RWPE2 (cell line): ENCODE measurements at places on chromosomes 13 and 19.

DNA sequence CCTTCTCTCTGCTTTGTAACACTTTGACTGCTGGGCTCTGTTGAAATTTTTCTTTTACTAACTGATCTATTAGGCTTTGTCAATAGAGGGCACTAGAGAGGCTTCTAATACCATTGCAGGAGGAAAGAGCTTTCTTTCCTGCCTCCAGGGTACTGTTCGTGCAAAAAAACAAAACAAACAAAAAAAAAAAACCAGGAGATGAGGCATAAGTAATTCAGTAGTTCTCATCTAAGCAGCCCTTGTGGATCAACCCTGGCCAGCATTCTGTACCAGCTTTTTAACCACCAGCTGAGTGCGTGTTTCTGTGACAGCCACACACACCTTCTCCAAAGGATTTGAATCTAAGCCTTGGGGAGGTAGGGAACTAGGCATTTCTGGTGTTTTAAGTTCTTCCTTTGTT lies 1707.6 kb upstream of the SLC10A2 start:
- DNase-seq = no peak

- no peak for DNase-seq
These were observed 185.4 kb downstream of the COL4A1 start for GRCh38 chr13:110121422-110122083.

DNA sequence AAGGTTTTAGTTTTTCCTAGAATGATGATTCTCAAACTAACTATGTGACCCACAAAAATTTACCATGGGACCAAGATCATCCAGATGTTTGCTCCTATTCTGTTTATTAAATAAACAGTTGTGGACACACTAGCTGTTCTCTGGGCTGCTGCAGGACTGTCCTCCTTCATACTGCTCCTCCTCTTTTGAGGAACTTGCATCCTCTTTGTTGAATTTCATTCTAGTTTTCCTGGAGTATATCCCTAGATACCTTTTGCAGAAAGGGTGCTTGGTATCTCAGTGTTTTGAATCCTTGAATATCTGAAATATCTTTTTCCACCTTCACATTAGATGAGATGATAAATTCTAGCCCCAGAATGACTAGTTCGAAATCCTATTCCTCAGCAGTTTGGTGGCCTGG lies 24.1 kb downstream of the VASP start:
- DNase-seq = no peak

DNA sequence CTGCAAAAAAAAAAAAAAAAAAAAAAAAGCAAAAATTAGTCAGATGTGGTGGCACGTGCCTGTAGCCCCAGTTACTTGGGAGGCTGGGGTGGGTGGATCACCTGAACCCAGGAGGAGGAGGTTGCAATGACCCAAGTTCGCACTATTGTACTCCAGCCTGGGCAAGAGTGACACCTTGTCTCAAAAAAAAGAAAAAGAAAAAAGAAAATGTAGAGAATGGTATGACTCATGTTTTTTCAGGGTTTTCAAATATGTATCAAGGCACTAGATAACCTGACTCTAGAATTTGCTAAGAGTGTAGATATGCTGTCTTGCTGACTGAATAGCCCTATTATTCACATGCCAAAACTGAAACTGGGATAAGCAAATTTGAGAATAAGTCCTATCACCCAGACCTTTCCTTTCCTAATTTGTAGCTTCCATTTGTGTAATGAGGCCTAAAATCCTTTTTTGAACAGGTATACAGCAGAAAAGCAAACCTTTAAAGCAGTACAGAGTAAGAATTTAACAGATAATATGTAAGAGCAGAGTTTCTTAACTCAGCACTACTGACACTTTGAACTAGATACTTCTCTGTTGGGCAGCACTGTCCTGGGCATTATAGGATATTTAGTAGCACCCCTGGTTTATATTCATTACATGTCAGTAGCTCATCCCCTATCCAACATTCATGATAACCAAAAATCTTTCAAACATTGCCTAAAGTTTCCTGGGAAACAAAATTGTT lies 108.6 kb downstream of the ELF1 start:
- DNase-seq = no peak

GRCh38 chr13:20399515-20399914 lies 126.1 kb downstream of the CRYL1 start:
- no peak for DNase-seq

DNA sequence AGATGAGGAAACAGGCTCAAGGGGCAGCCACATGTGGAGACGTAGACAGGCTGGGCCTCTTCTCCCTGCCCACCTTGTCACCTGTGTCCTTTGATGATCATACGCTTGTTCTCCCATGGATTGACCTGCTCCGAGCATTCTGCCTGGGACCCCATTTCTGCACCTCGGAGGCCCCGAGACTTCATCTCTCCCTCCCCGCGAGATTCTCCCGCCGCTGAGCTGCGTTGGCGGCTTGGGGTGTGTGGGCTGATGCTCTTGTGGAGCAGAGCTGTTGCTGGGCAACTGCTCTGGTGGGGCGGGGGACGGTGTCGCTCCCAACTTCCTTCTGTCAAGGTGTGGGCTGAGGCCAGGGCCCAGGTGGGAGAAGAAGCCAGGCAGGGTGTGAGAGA lies 22.1 kb downstream of the MAST3 start:
- no peak for DNase-seq

GRCh38 chr13:106796280-106797047 lies 228.5 kb upstream of the ARGLU1 start:
- no peak for DNase-seq

- no peak for DNase-seq
These were observed 3.8 kb upstream of the FGF14 start for GRCh38 chr13:102405499-102406100.

DNA sequence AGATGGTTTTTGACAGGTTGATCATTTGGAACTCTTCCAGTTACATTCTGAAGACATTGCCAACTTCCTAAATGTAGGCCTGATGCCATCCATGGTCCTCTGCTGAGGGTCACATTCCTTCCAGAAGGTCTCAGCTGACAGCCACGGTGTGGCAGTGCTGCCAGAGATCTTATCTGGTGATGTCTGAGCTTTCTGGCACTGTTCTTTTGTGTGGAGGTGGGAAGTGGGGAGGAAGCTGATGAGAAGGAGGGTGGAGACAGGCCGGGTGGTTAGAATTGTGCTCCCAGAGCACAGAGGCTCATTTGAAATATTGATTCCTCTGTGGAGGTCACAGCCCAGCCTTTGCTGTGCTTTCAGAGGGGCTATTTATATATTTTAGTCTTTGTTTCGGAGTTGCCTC lies 16.1 kb upstream of the MTIF3 start:
- DNase-seq = no peak

- DNase-seq = no peak
These were observed 1.5 kb upstream of the MYADM start for GRCh38 chr19:53865918-53866864.

DNA sequence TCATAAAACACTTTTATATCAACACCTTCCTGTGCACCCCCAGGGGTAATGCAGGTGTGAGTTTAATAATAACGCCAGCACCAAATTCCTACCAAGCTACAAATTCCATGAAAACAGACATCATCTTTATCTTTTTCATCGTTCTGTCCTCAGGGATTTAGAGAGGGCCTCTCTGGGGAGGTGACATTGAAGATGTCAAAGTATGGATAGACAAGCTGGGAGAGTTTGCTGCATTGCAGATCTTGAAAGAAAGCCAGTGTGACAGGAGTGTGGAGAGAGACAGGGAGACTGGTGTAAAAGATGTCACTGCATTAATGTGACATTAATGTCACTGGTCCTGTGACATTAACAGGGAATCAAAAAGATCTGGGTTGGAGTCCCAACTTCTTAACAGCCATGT lies 10.1 kb downstream of the CACNG6 start:
- no peak for DNase-seq
